Foreskin melanocyte (primary cell): ENCODE measurements at places on chromosomes 11 and 22.

- DNase-seq: no peak
Observed at GRCh38 chr11:93133488-93134109, 64.2 kb downstream of the SLC36A4 start.

GRCh38 chr11:89437317-89437716, 53.9 kb downstream of the NOX4 start:
- no peak for DNase-seq

GRCh38 chr11:60085909-60086308, 2.6 kb upstream of the MS4A2 start:
- no peak for DNase-seq

DNA sequence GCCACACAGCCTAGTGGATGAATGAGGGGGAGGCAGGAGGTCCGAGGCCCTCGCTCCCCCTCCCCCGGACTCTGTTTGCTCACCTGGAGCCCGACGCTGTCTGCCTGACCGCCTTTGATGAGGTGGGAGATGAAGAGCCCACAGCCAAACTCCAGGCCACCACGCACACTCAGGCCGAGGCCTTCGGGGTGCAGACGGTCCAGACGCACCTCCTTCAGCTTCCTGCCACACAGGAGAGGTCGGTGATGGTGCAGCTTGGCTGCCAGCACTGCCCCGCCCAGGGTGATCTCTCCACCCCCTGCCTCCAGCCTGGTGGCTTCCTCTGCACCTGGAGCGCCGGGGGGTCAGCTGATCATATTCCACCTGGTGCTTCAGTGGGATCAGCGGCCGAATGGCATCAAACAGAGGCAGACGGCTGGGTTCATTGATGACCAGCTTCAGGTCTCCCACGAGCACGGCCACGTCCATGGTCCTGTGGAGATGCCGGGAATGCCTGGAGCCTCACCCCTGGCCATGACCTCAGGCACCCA, 13.1 kb downstream of the USH1C start:
- no peak for DNase-seq

- DNase-seq: peak; percentile 63
Observed at GRCh38 chr11:126246636-126247035, 22.1 kb downstream of the SRPRA start.

- DNase-seq: no peak
Observed at GRCh38 chr11:4922304-4922703, 1.8 kb downstream of the OR51G1 start.

GRCh38 chr22:23688121-23688520, 2.7 kb upstream of the RGL4 start:
- DNase-seq: no peak

DNA sequence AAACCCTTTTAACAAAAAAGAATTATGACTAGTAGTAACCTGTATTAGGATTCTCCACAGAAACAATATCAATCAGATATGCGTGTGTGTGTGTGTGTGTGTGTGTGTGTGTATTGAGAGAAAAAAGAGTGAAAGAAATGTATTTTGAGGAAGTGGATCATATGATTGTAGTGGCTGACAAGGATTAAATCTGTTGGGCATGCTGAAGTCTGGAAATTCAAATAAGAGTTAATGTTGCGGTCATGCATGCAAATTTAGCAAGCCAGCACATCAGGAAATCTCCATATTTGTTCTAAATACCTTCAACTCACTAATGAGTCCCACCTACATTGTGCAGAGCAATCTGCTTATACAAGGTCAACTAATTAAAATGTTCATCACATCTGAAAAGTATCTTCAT, 46.8 kb upstream of the IGLL5 start:
- DNase-seq: no peak

GRCh38 chr11:58905011-58905720, 34.1 kb upstream of the GLYATL1 start:
- DNase-seq: peak; percentile 54

DNA sequence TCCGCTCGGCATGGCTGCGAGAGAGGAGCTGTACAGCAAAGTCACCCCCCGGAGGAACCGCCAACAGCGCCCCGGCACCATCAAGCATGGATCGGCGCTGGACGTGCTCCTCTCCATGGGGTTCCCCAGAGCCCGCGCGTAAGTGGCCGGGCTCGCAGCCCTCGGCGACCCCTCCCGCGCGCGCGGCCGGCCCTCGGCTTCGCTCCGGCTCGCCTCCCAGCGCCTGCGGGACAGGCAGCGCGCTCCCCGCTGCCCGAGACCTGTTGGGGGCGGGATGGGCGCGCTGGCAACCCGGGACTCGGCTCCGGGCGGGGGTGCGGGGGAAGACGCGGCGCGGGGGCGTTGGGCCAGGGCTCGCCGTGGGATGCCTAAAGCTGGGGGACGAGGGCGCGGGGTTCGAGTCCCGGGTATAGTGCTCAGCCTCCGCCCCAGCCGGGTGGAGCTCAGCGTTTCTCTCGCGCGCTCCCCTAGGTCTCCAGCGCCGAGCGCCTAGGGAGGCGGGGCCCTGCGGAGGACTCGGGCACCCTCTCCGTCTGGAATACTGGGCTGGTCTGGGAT, 630 bp downstream of the UBASH3B start:
- DNase-seq: peak; percentile 55

GRCh38 chr22:44837481-44837880, 85.1 kb downstream of the ARHGAP8 start:
- DNase-seq: no peak

GRCh38 chr22:24108073-24108472, 73.2 kb upstream of the SUSD2 start:
- no peak for DNase-seq

DNA sequence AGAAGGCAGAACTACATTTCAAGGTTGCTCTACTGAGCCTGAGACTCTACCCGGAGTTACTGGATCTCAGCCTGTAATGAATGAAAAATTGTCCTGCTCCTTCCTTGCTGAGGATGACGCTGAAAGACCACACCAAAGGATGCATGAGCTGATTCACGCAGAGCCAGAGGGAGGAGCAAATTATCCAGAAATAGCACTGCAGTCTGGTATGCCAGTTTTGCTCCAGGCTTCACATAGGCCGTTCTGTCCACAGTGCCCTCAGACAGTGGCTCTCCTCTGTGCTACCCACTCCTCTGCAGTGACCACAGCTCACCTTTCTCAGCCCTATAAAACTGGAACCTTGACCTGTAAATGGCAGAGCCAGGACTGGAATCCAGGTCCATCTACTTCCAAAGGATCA, 79.3 kb upstream of the GALNT18 start:
- peak; percentile 80 for DNase-seq

- no peak for DNase-seq
Observed at GRCh38 chr11:107683807-107684206, 28.0 kb downstream of the SLN start.

DNA sequence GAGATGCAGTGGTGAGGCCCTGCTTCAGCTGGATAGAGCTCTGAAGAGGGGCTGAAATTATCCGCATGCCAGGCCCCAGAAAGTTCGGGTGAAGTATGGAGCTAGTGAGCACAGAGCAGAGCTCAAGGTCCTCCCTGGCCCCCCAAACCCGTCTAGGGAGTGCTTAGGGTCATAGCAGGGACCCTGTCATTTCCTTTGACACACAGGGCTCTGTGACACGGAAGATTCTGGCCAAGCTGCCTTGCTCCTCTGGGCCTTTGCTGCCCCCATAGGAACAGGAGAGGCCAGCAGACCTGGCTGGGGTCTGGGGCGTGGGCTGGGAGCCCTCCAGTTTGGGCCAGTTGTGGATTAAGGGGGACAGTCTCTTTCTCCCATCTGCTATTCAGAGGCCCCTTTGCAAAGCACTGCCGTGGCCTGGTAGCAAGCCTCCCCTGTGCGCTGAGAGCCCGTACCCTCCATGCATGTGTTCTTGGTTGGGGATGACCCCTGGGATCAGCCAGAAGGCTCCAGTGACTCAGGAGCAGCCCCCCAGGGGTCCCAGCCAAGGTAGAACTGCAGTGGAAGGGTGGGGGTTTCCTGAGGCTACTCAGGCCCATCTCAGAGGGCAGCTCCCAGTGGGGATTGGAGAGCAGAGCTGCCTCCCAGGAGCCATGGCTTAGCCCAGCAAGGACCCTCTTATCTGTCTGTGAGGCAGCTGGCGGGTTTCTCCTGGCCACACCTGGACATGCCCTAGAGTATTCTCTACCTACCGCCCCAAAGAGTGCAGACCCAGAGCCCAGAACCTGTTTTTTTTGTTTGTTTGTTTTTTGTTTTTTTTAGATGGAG, 42.3 kb downstream of the RNF141 start:
- no peak for DNase-seq

- DNase-seq: no peak
Observed at GRCh38 chr11:32947978-32948377, 55.4 kb downstream of the QSER1 start.

GRCh38 chr11:10350334-10350733, 45.5 kb downstream of the ADM start:
- DNase-seq: no peak

DNA sequence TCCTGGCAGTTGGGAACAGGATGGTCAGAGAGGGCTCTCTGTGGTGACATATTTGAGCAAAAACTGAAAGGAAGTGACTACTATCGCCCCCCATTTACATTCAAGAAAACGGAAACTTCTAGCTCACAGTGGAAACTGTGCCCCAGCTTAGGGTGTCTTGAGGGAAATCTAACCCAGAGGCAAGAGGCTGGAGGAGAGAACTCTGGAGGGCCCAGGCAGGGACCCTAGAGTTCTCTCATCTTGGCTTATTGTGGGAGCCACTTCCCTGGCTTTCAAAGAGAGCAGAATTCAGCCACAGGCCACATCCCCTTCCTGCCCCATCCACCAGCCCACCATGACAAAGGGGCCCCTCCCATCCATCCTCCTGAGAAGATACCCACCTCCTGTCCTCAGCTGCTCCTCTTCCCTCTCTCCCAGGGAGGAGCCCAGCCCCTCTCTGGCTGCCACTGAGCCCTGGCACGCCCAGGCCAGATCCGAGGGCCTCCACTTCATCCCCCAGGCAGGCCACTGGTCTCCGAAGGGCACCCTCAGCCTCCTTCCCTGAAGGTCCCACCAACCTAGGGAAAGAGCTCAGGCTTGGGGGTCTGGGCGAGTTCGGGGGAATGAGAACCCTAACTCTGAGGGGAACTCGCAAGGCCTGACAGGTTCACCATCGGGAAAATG, 1.6 kb upstream of the TMPRSS13 start:
- no peak for DNase-seq

DNA sequence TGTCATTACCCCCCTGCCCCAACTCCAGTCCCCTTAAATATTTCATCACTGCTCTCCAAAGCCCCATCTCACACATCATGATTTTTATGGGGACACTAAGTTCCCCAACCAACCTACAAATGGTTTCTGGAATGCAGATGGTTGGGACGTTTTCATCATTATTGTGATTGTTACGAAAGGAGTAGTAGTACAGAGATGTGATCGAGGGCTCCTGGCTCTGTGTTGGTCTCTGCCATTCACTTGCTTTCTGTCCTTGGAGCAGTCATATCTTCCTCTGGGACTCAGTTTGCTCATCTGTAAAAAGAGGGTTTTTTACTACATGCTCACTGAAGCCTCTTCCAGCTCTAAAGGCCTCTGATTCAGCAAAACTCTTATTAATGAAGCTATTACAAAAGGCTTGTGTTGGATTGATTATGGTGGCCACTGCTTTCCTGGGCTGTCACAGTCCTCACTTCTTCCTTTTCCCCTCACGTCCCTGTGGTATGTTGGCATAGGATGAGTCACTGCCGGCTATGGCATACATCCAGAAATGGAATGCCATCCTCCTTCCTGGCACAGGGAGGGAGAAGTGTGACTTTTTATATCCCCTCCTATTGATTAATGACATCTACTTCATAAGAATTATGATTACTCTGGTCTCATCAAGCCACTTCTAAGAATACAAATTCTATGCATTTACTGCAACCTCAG, 593.7 kb downstream of the METTL15 start:
- DNase-seq: peak; percentile 29

DNA sequence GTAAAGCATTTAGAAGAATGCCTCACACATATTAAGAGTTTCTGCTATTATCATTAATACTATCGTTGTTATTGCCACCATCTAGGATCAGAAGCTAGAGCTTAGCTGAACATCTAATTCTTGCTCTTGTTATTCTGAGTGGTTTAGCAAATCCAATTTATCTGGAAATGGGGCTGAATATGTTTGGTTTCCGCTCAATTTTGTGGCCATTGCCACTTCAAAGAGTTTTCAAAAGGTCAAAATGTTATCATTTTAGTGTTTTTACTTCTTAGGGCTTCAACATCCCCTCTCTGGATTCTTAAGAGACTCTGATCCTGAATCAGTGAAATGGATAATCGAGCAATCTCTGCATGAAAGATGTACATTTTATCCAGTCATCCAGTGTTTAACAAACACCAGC, 10.2 kb upstream of the PIK3IP1 start:
- DNase-seq: no peak

- no peak for DNase-seq
Observed at GRCh38 chr11:95404370-95404769, 173.4 kb upstream of the SESN3 start.

DNA sequence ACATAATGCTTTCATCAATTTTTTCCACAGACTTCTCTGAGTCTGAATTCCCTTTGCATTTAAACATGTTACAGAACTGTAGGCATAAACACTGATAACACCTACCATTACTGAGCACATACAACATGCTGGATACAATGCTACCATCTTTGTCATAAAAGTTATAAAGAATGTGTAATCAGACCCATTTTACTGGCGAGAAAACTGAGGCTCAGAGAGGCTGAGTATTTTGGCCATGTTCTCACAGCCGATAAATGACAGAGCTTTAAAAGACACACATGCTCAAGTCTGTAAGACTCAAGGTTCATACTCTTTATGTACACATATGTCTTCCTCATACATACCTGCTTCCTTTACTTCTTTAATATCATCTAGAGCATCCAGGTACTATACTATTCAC, 2.6 kb downstream of the RRAS2 start:
- DNase-seq: no peak

GRCh38 chr11:45169310-45170072, 23.1 kb downstream of the PRDM11 start:
- no peak for DNase-seq

DNA sequence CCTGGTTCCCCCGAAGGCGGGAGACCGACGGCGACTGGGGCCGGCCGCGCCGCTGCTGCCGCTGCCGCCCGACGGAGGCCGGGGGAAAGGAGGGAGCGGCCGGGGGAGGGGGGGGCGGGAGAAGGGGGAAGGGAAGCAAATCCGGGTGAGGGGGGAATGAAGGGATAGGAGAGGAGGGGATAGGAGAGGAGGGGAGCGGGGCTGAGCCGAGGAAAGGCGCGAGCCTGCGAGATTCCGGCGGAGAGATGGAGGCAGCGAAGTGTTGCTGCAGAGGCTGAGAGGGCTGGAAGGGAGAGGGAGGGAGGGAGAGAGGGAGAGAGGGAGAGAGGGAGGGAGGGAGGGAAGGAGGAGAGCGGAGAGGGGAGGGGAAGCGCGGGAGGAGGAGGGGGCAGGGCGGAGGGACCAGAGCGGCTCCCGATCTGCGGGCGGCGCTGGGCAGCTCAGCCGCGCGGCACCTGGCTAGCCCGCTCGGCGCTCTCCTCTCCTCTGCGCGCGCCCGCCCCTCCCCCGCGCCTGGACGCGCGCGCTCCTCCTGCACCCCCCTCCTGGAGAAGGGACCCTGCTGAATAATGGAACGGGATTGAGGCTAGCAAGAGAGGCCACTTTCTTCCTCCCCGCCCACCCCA, 52.3 kb downstream of the SLC22A12 start:
- no peak for DNase-seq

DNA sequence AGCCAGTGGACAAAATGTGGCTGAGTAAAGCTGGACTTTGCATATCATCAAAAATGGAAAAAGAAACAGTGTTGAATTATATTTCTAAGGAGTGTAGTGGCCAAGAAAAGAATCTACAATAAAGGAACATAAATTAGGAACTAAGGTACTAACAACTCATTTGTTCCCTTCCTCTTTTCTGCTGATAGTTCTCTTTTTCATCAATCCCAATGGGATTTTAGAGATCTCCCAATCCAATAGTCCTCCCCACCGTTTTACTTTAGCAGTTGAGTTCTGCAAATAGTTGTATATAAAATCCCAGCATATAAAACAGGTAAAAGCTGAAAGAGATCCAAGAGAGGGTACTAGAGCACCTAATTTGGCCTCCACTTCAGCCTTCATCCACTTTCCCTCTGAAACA, 2.0 kb downstream of the PRCP start:
- no peak for DNase-seq
